ENCODE measurements at places on chromosomes 11 and 22.
A peak's percentile ranks its signal among the peaks of the same experiment; 100 is the strongest.

- H3K4me3 ChIP-seq = no peak overlapping the region
- H3K27me3 ChIP-seq = no peaks in the 10 kb centered on the region
- H3K27ac ChIP-seq = no peak overlapping the region
- no peak for DNase-seq
These were observed 85.3 kb downstream of the GAB2 start for GRCh38 chr11:78332174-78332866.

DNA sequence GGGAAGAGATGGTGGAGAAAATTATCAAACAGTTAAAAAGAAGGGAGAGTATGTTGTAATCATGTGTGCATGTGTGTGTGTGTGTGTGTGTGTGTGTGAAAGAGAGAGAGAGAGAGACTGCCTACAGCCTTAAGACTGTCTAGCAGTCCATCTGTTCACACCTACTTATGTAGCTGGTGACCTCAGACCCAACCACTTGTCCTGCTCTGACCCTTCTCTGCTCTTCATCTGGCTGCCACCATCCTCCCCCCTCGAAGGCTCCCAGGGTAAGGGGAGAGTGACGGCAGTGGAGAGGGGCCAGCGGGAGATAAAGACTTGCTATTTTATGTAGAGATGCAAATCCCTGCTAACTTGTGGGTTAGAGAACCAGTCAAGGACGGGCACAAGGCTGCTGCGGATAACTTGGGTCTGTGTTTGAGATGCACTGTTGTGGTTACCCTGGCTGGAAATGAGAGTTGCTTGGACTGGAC is 24.9 kb upstream of the GRAMD1B start:
- DNase-seq = no peak
- H3K27ac ChIP-seq = no peak overlapping the region
- H3K4me3 ChIP-seq = no peak overlapping the region
- no peaks in the 10 kb centered on the region for H3K4me1 ChIP-seq
- H3K36me3 ChIP-seq = no peaks in the 10 kb centered on the region

- no peaks in the 10 kb centered on the region for H3K36me3 ChIP-seq
- H3K4me1 ChIP-seq = no peaks in the 10 kb centered on the region
- H3K27me3 ChIP-seq = no peaks in the 10 kb centered on the region
- no peak overlapping the region for H3K4me3 ChIP-seq
- no peak for DNase-seq
These were observed 13.6 kb upstream of the EED start for GRCh38 chr11:86230921-86231434.

DNA sequence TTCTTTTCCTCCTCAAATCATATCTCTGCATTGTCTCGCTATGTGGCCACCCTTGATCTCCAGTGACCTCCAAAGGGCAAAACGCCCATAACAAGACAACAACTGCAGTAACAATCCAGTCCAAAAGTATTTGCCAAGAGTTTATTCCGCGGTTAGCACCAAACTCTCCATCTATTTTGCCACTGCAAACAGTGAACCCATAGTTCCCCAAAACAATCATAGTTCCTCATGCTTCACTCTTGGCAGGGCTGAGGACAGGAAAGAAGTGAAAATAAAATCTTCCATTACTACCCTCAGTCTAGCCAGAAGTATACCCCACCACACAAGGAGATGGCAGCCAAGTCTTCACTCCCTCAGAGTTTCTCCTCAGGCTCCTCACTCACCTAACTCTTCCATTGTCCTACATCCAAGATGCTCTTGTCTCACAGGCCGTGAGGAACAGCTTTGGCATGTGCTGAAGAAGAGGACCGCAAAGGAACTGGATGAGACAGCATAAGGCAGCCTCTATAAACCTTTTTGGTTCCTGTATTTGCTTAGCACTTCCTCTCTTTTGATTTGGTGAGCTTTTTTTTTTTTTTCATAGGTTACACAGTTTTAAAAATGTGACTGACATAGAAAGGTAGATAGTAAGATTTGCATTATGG is at the start of gene LPXN:
Gene LPXN (minus strand): TSS at position 480 of the 644 bp plus-strand sequence. CDS start 84 bp downstream, at position 396.
- no peaks in the 10 kb centered on the region for H3K27me3 ChIP-seq
- peak within 1 kb of the TSS; percentile 100 for H3K27ac ChIP-seq
- H3K4me1 ChIP-seq = peaks cover 31% of the 10 kb centered on the region

- H3K4me1 ChIP-seq = no peaks in the 10 kb centered on the region
- H3K27me3 ChIP-seq = no peaks in the 10 kb centered on the region
- H3K27ac ChIP-seq = no peak overlapping the region
- DNase-seq = peak; percentile 14
- H3K36me3 ChIP-seq = peaks cover 41% of the 10 kb centered on the region
These were observed 39.5 kb upstream of the CHRNA10 start for GRCh38 chr11:3710485-3711259.

- H3K36me3 ChIP-seq = no peaks in the 10 kb centered on the region
- no peaks in the 10 kb centered on the region for H3K4me1 ChIP-seq
- no peak for DNase-seq
- H3K27ac ChIP-seq = no peak overlapping the region
- no peak overlapping the region for H3K4me3 ChIP-seq
These were observed 167.8 kb downstream of the RRAS2 start for GRCh38 chr11:14190992-14191778.

- DNase-seq = no peak
- H3K4me3 ChIP-seq = no peak overlapping the region
- no peak overlapping the region for H3K27ac ChIP-seq
These were observed 60.7 kb upstream of the ALKBH3 start for GRCh38 chr11:43819926-43820325.

DNA sequence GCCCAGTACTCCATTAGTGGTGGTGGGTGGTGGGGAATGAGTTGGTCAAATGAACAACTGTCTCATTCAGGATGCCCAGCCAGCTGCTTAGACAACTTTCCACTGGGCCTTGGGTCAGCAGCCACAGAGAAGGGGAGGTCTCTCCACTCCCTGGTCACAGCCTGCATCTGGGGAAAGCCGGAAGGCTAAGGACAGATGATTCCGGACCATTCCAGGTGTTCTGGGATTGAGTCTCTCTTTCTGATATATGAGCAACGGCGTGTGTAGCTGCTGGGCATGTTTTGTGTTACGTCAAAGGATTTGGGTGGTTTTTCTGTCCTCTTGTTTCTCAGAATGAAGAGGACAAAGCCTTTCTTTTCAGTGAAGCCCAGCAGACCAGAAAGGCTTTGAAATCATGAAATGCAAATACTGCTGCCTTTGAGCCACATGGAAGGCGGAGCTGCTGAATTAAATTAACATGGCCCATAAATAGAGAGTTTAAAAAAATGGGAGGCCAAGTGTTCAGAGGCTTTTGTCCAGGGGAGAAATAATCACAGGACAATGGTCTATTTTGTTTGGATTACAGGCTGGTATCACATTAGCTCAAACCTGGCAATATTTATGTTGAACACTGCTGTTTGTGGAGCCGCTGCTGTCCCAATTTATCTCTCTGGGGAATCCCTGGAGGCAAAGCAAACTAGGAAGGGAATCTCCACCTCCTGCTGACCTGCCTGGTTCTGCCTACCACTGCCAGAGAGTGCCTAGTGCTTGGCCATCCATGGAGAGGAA is 234.4 kb upstream of the E2F8 start:
- no peaks in the 10 kb centered on the region for H3K36me3 ChIP-seq
- no peaks in the 10 kb centered on the region for H3K4me1 ChIP-seq
- no peak overlapping the region for H3K4me3 ChIP-seq

- DNase-seq = no peak
- H3K36me3 ChIP-seq = no peaks in the 10 kb centered on the region
These were observed 1.3 kb downstream of the CERK start for GRCh38 chr22:46736705-46737104.

DNA sequence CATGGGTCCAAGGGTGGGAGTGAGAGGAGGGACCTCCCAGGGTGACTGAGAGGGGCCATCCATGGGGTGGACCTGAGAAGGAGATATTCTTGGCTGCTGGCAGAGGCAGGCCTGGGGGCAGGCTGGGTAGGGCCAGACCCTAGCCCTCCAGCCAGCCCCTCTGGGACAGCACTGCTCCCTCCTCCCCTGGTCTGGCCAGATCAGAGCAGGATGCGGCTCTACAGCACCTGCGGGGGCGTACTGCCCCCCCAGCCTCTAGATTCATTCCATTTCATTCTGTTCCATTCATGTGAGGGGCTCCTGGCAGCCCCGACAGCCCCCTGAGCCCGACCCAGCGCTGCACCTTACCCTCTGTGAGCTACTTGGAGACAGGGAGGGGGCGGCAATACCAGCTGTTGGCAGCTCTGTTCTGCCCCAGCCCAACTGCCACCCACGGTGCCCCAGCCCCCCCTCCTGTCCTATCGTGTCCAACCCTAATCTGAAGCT is 34.3 kb upstream of the MYRF start:
- no peaks in the 10 kb centered on the region for H3K27me3 ChIP-seq
- H3K36me3 ChIP-seq = no peaks in the 10 kb centered on the region
- H3K4me3 ChIP-seq = peak overlapping the region; percentile 59
- DNase-seq = no peak
- H3K27ac ChIP-seq = peak overlapping the region; percentile 66
- H3K4me1 ChIP-seq = peaks cover 25% of the 10 kb centered on the region

Measured in astrocyte (in vitro differentiated cells and primary cell).